ENCODE measurements at places on chromosomes 7 and 10.
A peak's percentile ranks its signal among the peaks of the same experiment; 100 is the strongest.

DNA sequence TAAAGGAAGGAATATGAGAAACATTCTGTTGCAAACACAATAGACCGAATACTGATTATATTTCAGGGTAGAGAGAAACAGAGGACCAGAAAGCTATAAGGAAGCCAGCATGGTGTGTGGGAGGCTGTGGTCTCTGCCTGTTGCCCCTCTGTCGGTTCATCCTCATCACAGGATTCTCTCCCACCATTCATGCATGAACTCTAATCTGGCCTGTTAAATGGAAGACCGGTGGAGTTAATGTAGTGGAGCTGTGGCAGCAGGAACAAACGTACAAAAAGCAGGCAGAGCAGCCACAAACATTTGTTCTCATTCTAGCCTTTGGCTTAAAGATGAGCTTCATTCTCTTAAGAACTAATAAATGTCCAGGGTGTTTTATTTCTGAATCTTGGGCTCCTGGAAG lies 902.4 kb downstream of the LRMDA start:
- no peak for DNase-seq

- DNase-seq: no peak
Measured at GRCh38 chr10:78875331-78875877, 193.4 kb upstream of the ZMIZ1 start.

- no peak for DNase-seq
Measured at GRCh38 chr10:71622154-71622526, 97.4 kb downstream of the C10orf105 start.

GRCh38 chr10:105952153-105952552 lies 1212.4 kb downstream of the SORCS1 start:
- peak; percentile 4 for DNase-seq

- DNase-seq: no peak
Measured at GRCh38 chr7:111660478-111660877, 98.2 kb upstream of the IMMP2L start.

DNA sequence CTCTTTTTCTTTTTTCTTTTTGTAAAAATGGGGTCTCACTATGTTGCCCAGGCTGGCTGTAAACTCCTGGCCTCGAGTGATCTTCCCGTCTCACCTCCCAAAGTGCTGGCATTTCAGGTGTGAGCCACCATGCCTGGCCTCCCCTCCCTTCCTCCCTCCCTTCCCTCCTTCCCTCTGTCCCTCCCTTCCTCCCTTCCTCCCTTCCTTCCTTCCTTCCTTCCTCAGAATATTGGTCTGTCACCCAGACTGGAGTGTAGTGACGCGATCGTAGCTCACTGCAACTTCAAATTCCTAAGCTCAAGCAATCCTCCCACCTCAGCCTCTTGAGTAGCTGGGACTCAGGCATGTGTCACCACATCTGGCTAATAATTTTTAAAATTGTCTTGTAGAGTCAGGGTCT lies 8.4 kb downstream of the AGAP3 start:
- DNase-seq: no peak

GRCh38 chr7:104551226-104551625 lies 222.8 kb downstream of the LHFPL3 start:
- no peak for DNase-seq

DNA sequence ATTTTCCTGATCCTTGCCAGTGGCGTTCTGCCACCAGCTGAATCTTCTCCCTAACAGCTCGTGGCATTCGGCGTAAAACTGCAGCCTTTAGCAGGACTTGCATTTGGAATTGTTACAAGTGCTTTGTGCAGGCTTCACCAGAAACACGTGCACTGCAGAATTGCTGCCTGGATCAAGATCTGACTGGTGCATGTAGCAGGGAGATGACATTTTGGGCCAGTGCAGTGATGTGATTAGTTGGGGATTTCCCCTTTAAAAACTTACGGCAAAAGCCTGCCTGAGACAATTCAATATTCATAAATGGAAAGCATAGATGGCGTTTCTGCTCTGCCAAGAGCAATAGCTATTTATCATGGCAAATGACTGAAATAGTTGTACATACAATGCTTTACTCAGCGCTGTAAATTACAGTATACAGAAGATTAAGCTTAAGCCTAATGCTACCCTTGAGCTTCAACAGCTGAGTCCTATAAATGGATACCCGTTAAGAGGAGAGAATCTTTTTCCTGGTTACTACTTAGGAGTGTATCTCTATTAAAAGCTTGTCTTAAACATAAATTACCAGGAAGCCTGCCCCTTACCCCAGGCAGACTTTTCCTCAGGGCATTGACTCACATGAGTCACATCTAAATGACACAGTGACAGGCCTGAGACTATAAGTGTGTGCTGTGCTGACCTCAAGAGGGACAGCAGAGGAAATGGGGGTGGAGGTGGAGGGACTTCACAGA lies 106.3 kb downstream of the ATXN7L1 start:
- DNase-seq: no peak

DNA sequence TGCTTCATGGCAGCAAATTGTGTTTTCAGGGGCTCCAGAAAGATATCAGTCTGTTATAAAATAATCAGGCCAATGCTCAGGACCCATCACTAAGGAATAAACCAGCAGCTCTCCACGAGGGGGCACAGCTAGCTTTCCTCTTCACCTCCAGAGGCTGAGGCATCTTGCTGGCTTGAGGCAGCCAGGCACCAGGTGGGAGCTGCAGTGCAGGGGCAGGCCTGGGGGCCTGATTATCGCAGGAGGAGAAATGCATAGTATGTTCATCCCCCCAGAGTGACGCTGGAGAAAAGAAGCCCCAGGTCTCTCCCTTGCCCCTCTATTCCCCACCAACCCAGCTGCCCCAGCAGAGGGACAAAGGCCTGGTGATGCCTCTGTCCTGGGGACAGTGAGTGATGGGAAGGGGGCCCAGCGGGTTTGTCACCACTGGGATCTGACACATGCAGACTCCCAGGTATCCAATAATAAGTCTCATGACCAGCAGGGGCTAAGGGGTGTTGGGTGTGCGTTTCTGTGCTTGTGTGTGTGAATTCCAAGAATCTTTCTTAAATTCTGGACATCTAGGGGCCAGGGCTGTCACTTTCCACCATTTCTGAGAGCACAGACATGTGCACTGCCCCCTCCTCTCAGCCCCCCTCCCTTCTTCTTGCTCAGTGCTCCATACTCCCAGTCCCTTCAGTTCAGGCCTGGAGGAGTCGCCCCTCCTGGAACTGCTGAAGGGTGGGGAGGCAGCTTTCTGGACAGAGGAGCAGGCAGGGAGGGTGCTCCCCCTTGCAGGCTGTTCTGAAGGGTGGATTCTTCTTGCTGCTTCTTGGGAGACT lies 128.1 kb upstream of the FAM20C start:
- DNase-seq: peak; percentile 85

GRCh38 chr7:92916770-92917224 lies 80.4 kb upstream of the CDK6 start:
- peak; percentile 64 for DNase-seq

DNA sequence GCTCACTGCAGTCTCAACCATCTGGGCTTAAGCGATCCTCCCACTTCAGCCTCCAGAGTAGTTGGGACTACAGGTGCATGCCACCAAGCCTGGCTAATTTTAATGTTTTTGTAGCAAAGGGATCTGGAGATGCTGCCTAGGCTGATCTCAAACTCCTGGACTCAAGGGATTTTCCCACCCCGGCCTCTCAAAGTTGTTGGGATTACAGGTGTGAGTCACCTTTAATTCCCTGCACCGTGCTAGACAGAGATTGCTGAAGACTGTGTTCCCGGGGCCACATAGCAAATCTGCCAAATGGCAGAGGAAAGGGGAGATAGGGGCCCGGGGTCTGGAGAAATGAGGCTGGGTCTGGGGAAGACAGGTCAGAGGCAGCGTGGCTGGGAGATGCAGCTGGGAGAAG lies 20.6 kb upstream of the PSMG3 start:
- no peak for DNase-seq

DNA sequence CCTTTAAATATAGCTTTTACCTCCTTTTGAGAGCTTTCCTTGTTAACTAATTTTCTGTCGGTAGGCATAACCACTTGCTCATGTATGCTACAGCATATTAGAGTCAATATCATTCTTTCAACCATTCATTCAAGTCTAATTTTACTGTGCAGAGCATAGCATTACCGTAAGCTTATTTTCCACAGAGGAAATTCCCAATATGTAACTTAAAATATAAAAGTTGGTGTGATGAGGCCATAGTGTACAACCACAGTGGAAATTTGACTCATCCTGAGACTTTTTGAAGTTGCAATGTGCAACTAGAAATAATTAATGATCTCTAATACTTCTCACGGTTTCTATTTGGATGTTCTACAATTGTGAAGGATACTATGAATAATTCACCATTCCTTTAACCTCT lies 80.6 kb upstream of the KLF6 start:
- DNase-seq: no peak

DNA sequence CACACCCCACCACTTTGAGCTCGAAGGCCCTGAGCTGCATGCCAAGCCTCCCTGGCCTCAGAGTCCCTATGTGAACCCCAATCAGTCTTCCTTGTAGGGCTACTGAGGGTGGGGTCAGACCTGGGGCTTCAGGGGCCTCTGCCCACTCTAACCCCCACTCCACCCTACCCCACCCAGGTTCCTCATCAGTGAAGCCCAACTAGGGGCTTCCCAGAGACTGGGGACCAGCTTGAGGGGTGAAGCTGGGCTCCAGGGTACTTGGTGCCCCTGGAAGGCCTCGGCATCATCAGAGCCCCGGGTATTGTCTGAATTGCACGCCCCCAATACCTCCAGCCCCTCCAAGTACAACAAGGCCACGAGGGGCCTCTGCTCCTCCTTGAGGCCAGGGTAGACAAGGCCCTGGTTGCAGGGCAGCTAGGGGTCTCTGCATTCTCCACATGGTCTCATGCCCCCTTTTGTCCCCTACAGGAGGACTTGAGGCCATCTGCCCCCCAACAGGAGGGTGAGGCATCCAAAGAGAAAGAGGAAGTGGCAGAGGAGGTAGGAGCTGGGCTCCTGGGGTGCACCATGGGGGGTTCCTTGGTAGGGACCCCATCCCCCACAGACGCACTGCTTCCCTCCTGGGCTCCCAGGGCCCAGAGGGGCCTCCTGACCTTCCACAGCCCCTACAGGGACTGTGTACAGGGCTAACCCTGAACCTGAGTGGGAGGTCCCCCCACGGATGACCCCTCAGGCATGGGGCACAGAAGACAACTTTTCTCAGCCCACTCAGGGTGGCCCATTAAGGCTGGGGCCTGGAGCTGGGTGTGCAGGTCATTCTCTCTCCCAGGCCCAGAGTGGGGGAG lies 4.0 kb downstream of the SNCG start:
- DNase-seq: no peak

DNA sequence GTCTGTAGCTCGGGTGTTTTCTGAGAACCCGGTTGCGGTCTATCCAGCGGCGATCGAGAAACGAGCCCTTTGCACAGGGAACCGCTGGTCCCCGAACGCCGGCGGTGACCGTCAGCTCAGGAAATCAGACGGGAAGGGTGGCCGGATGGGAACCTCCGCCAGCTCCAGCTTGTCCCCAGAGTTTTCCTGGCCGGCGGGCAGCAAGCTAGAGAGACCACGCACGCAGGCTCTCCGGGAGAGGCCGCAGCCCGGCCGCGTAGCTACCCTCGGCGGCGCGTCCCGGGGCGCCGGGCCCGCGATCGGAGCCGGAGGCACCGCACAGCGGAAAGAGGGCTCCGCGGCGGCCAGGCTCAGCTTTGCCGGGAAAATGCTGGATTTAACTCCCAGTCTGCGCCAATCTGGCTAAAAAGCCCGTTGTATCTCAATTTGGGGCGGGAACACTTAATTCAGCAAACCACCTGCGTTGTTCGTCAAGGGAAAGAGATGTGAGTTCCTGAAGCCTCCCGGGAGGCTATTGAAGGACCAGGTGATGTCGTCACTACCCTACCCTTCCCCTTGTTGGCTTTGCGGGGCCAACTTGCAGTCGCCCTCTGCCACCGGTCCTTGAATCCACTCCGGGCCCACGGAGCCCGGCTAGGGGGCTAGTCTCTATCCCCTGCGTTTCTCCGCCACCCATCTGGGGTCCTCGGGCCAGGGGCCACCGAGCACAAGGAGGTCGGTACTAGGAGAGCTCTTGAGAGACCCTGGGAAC lies 859 bp upstream of the CH25H start:
- no peak for DNase-seq

- peak; percentile 65 for DNase-seq
Measured at GRCh38 chr10:110137142-110137545, 70.3 kb upstream of the MXI1 start.

DNA sequence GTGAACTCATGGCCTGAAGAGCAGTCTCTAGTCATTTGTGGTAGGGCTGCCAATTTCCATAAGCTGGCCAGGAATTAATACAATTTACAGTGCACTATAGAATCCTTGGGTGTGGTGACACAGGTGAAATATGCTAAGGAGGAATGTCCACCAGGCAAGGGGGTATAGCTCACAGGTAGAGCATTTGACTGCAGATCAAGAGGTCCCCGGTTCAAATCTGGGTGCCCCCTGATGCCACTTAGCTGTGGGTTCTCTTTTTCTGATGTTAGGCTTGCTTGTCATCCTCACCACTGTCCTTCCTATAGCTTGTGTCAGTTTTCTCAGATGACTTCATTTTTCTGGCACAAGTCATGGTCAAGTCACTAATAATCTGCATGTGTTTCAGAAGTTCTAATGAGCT lies 108.7 kb downstream of the ZNF467 start:
- no peak for DNase-seq

DNA sequence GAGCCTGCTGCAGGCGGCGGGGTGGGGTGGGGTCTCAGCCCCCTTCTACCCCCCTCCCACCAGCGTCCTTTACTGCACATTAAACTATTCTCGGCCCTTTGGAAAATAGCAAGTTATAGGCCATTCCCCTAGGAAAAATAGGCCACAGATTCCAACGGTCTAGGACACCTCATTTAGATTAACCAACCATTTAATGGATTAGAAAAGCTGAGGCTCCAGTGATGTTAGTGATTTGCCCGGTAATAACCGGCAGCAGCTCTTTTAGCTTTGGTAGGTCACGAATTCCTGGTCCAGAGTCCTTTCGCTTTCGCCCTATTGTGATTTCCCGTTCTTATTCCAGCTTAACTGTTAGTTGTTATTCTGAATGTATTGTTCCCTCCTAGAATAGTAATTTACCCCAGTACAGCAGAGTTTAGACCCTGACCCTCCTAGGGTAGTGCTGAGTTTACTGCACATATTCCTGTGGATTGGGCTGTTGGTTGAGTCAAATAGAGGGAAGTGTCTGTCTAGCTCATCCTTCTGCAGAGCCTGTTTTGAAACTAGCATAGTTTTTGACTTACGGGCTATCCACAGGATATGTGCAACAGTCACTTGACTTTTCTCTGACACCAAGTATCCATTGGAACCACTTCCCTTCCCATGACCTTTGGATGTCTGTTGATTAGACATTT lies 754 bp downstream of the GSTO1 start:
- no peak for DNase-seq

DNA sequence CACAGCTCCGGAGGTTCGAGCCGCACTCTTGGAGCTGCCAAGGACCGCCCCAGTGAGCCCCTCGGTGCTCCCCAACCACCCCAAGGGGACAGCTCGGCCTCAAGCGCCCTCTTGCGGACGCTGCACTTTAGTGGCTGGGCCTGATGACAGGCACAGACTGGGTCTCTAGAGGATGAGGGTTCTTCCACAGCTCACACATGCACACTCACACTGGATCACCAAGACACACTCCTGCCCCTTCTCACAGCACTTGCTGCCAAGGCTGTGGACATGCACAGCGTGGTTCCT lies 2.1 kb downstream of the RET start:
- peak; percentile 79 for DNase-seq
